ENCODE measurements at places on chromosomes 11 and 22.

- no peak for DNase-seq
Observed at GRCh38 chr11:122304973-122305372, 189.0 kb upstream of the BLID start.

GRCh38 chr22:42286205-42286604 is 15.8 kb upstream of the TCF20 start:
- no peak for DNase-seq

GRCh38 chr11:12184699-12185098 is 74.3 kb downstream of the MICAL2 start:
- DNase-seq = no peak

DNA sequence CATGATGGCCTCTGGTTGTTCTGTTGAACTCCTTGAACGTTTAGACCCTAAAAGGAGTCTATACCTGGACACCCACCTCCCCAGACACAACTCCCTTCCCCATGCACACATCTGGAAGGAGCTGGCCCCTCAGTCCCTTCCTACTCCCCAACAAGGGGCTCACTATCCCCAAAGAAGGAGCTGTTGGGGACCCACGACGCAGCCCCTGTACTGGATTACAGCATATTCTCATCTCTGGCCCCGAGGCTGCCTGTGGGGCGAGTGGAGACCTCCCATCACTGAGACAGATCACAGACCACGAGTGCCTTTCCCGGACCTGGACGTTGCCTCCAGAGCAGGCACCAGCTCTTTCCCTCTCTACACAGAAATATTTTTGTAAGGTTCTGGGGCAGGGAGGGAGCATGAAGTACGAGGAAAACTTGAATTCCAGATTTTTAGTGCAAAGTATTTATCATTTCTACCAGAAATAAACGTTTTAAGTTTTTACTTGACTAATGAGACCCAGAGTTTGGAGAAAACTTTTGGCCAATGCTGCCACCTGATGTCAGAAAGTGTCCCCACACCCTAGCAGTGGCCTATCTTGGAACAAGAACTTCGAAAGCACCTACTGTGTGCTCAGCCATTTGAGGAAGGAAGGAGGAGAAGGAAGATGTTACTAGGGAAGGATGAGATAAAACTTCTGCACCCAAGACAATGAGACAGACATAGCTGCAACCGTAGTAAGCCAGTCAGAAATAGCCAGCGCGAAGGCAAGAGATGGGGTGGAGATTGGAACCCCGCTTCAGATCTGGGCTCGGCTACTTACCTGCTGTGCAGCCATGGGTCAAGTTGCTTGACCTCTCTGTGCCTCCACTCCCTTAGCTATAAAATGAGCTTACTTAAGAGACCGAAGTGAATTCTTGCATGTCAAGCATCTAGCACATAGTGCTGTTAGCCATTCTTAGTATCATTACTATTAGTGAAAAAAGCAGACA is 10.2 kb upstream of the POU2F3 start:
- peak; percentile 41 for DNase-seq

DNA sequence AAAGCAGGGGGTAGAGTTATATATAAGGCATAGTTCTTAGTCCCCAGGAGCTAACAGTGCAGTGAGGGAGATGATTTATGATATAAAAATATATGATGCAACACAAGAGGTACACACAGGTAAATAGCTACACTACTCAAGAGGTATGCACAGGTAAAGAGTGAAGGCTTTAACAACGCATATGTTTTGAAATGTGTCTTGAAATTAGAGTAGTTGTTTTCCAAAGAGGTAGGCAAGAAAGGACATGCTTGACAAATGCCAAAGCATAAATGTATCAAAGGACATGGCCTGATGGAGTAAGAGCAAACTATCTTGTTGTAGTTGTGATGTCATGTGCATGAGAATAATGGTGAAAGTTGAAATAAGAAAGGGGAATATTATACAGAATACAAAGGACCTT is 104.3 kb upstream of the C11orf87 start:
- DNase-seq = no peak

GRCh38 chr11:129090056-129090455 is 102.1 kb downstream of the ARHGAP32 start:
- no peak for DNase-seq

GRCh38 chr11:73907191-73907590 is 30.4 kb downstream of the PAAF1 start:
- DNase-seq = no peak

DNA sequence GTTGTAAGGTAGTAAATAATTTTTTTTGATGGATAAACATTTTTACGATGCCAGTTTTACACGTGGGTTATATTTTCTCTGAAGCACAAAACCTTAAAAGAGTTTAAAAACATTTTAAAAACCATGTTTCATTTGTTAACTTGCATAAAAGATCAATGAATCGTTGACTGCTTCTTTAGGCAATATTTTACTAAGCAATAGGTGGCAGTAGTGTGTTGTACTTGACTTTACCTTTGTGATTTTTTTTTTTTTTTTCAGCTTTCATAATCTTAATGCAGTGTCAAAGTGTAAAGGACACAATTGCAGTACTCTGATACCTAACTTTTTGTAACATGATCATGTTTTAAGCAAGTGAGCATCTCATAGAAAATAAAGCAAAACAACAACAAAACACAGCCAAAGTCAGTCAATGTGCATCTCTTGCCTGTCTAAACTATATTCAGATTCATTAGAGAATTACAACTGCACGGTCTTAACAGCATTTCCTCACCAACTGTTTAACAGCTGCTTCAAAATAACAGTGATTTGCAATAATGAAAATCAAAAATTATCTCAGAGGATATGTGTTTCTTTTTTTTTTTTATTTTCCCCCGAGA is 27.7 kb downstream of the DNAJC24 start:
- no peak for DNase-seq

DNA sequence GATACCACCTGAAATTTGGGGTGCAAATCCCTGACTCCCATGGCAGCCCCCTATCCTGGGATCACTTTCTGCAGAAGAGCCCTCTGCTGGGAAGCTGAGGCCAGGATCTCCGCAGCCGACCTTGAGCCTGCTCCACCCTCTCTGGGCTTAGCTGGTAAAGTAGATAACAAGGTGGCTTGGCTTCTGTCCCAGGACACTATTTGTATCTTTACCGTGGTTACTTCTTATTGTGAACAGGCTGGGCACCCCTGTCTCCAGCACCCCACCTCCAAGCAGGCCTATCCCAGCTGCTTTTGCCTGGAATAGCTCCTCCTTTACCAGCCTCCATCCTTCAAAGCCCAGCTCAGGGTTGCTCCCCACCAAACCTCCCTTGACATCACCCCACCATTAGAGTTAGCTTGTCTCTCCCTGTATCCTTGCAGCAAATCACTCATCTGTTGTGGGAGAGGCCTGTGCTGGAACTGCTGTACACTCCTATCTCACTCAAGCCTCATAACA is 35.2 kb upstream of the P2RY2 start:
- no peak for DNase-seq

DNA sequence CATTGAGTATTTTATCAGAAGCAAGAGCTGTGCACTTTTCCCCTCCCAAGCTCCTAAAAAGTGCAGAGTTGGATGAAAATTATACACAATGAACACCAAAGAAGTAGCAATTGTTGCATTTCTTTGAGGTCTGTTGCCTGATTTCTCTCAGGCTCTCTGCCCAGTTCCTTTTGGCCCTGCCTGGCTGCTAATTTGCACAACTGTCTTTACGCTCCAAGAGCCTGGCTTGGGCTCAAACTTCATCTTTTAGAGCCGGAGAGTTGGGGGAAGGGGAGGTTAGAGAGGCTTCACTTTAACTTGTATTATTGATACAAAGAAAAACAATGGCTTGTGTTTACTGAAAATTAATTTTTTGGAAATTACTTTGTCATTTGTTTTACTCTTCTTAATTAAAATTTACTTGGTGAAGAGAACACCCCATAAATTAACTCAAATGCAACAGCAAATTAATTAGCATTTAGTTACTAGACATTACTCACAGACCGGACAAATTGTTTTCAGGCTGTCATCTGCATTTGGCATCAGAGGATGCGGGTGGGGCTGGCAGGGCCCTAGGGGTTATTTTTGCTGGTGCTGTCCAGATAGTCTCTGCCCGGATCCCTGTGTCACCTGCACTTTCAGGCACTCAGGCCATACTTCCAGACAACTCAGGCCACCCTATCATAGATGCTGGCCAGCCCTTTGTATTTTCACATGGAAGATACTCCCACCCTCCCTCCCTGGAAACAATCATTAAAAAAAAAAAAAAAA is 407.3 kb downstream of the NXPE2 start:
- DNase-seq = no peak

- DNase-seq = no peak
Observed at GRCh38 chr11:1060852-1061616, 13.6 kb upstream of the MUC2 start.

DNA sequence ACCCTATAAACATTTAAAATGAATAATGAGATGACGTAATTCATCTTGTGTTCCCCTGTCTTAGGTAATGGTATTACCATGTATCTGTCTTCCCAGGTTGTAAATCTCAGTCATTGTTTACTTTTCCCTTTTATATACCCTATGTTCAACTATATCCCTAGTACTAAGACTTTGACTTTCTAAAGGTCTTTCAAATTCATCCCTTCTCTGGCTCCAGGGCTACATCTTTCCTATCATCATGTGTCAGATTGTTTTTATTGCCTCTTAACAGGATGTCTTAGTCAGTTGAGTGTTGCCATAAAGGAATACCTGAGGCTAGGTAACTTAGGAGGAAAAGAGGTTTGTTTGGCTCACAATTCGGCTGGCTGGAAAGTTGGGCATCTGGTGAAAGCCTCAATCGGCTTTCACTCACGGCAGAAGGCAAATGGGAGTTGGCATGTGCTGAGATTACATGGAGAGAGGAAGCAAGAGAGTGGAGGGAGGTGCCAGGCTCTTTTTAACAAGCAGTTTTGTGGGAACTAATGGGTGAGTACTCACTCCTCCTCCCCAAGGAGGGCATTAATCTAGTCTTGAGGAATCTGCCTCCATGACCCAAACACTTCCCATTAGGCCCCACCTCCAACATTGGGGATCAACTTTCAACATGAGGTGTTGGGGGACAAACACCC is 11.6 kb upstream of the DLAT start:
- no peak for DNase-seq

DNA sequence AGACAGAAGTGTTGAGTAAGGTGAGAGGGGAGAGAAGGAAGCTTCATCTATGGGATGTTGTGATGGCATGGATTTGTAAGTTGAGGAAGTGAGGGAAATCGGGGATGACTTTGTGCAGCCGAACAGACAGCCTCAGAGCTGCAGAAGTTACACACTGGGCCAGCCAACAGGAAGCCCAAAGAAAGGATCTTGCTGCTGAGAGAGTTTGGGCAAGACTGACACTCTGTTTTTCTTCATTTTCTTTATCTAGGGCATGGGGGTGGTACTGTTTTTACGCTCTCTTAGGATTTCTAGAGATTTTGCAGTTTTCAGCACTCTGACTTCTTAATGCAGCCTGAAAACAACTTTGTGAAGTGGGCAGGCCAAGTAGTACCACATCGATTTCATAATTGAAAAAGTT is 509.9 kb upstream of the TENM4 start:
- no peak for DNase-seq

DNA sequence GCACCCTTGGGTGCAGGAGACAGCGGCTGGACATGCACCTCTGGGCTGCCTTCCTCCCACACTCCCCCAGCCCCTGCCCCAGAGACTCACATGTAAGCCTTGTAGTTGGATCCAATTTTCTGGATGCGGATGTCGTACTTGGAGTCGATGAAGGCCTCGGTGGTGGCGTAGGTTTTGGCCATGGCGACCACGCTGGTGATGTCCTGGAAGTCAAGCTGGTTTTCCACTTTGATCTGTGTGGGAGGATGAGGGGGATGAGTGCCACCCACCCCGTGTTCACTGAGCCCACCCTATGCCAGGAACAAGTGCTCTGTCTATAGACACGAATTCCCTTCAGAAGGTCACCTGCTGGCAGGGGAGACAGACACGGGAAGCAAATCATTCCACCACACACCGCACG is 66.9 kb downstream of the FBXO7 start:
- DNase-seq = no peak

- no peak for DNase-seq
Observed at GRCh38 chr11:41659985-41660384, 200.5 kb upstream of the LRRC4C start.

GRCh38 chr11:21560466-21560975 is 632.4 kb upstream of the ANO5 start:
- no peak for DNase-seq

DNA sequence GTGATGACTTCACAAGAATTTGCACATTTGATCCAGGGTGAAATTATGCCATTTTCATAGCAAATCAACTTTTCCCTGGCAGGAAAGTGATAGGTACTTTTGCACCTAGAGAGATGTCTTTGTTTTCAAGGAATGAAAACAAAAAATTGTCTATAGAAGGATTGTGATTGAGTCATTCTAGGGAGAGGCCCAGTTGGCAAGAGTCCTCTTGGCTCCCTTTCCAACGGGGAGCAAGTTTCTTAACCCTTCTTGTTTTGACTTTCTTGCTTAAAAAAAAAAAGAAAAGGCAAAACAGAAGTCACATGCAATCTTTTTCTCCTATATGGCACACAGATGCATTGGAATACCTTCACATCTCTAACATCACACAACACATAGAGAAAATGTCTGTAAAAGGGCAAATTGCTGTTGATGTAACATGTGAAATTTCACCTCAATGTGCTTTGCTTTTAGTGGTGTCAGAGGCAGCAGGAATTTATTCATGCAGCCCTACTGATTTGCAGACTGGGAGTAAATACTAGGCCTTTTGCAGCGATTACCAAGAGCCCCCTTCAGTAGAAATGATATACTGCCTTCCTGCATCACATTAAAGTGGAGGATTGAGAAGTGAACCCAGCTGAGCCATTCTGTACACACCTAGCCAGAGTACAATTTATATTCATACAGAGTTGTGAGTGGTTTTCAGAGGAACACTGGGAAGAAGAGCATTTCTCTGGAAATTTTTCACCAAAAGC is 290.7 kb upstream of the MPPED2 start:
- no peak for DNase-seq

Measured in endothelial cell (in vitro differentiated cells).